ENCODE measurements at places on chromosomes 4 and X.
A peak's percentile ranks its signal among the peaks of the same experiment; 100 is the strongest.

GRCh38 chr4:113394730-113395530, 345.5 kb downstream of the ANK2 start:
- peak; percentile 82 for DNase-seq

GRCh38 chr4:76666944-76667532, 230.9 kb downstream of the SOWAHB start:
- DNase-seq, result no peak

- DNase-seq, result no peak
These were observed 28.6 kb downstream of the DAPP1 start for GRCh38 chr4:99845179-99845578.

GRCh38 chrX:29535212-29536162, 679.9 kb upstream of the MAGEB2 start:
- DNase-seq, result no peak

DNA sequence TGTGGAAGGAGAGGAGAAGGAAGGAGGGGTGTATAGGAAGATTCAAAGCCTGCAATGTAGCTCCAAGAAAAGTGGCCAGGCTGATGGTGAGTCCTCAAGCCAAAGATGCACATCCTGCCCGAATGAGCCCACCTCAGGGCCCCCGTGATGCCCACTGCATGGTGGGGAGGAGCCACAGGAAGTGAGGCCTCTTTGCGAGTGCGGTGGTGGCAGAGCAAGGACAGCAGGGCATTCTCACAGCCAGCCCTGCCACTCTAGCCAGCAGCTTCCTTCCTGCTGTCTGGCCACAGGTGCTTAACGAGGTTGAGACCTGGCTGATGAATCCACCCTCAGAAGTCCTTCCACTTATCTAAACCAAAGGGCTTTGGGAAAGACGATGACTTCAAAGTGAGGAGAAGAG, 55.8 kb downstream of the BCOR start:
- DNase-seq, result no peak

- no peak for DNase-seq
These were observed 317.3 kb downstream of the FBXW7 start for GRCh38 chr4:152218576-152218975.

GRCh38 chrX:32448945-32449344, 762.4 kb downstream of the DMD start:
- DNase-seq, result no peak

- DNase-seq, result no peak
These were observed 152.4 kb downstream of the TENT5D start for GRCh38 chrX:80572636-80573035.

- DNase-seq, result no peak
These were observed 30.6 kb downstream of the LONRF3 start for GRCh38 chrX:119004920-119005524.

DNA sequence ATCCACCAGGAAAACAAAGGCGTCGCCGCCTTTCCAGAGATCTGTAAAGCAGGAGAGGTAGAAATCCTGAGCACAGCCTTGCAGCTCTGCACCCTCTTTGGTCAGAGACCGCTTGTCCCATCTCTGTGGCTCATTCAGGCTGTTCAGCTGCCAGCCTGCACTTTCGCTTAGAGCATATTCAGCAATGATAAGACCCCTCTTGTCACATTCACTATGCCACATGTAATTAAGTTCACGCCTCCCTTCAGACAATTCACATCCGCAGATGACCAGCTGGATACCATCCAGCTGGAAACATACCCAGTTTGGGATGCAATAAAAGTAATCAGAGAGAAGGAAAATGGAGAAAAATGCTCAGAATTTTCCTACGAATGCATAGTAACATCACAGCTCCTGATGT, 335.4 kb downstream of the UNC5C start:
- DNase-seq, result no peak

- DNase-seq, result no peak
These were observed 33.4 kb downstream of the SPRY1 start for GRCh38 chr4:123430031-123430430.

- DNase-seq, result no peak
These were observed 34.7 kb downstream of the VSIG4 start for GRCh38 chrX:66004928-66005829.

DNA sequence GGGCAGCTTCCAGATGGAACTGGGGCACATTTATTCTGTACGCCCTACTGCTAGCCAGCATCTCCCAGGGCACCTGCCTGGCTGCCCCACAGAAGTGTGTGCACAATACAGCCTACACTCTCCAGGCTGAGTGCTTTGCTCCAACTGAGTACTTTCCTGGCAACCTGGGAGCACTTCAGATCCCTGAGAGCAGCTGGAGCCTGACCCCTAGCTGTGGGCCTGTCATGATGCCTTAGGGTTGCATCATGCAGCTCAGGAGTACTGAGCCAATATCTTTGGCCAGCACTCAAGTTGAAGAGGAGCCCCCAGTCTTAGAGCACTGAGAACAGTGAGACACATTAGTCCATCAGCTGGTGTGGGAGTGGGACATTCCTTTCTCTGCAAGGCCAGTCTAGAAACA, 321.9 kb downstream of the CFAP47 start:
- DNase-seq, result no peak

DNA sequence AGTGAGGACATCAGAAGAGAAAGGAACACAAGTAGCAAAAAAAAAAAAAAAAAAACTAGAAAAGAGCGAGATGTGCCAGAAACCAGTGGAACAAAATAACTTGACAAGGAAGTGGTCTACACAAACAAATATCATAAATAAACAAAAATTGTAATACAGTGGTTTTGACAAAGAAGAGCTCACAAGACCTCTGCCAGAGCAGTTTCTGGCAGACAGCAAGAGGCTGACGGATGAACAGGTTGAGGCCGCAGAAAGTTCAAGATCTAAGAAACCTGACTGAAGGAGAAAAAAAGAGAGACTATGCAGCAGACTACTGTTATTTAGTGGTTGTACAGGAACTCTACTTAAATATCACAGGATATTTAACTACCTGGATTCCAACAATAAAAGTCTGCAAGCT, 66.2 kb downstream of the MAB21L2 start:
- DNase-seq, result no peak

GRCh38 chrX:106612393-106612763, 600 bp downstream of the RADX start:
- DNase-seq, result no peak

DNA sequence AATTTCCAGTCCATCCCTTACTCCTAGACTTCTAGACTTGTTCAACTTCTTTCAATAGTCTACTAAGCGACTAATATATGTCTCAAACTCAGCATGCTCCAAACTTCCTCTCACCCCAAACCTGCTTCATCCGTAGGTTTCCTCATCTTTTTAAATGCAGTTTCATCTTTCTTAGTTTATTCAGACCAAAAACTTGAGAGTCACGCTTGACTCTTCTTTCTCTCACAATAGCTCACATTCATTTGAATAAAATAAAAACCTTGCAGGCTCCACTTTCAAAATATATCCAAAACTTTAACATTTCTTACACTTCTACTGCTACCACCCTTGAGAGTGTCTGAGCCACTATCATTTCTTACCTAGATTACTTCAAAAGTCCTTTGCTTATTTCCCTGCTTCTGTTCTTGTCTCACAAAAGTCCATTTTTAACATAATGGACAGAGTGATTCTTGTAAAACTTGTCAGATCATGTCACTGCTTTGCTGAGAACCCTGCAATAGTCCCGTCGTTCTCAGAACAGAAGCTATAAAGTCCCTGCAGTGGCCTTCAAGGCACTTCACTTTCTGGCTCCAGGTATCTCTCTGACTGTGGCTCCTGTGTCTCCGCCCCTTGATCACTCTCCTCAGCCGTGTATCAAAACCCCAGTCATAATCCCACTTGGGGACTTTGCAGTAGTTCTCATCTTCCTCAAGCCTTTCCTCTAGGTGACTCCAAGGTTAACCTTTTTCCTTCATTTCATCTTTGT, 167.6 kb downstream of the ARHGAP24 start:
- no peak for DNase-seq

DNA sequence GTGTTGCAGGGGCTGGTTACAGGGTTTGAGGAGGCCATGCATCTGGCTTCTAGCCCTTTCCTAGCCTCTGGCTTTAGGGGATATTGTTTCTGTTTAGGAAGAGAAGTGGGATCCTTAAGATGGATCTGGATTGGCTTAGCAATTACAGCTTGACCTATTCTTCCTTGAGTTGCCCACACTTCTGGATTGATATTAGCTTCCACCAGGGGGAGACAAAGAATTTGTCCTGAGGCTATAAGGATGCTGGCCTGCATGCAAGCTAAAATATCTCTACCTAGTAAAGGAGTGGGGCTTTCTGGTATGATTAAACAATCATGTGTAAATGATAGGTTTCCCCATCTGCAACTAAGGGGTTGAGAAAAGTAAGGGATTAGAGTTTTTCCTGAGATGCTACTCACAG, 117.2 kb downstream of the TEX13C start:
- no peak for DNase-seq

DNA sequence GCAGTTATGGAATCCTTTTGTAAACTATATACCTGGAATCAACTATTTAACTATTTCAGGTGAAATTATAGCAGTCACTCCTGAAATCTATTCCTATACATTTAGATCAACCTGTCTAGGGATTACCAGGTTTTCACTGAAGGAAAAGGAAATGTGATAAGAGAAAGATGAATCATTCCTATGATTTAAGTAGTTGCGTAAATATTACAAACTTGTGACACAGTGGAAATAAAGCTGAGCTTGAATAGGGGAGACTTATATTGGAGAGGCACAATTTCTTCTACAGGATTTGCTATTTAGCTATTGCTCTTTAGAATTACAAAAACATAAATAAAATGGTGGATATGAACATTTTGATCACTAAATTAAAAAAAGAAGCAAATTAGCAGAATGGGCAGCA, 284.1 kb upstream of the EPHA5 start:
- no peak for DNase-seq

DNA sequence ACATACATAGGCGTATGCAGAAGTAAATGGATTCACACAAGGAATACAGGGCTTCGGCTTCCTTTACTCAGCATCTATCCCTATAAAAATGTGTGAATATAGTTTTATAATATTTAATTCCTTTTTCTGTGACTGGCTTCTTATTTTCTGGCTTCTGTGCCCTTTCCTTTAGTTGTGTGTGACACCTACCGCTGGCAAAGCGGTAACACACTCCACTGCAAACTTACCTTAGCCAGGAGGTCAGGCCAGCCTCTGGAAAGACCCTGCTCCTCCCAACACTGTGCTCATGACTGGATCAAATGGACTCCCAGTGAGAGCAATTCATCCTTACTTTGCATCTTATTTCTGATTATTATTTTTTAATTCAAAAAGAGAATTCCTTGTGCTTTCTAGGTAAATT, 244.2 kb downstream of the ANK2 start:
- DNase-seq, result no peak

- DNase-seq, result peak; percentile 62
These were observed 104.2 kb downstream of the AFF1 start for GRCh38 chr4:87038837-87039615.

GRCh38 chrX:82765811-82766210, 742.3 kb upstream of the POU3F4 start:
- no peak for DNase-seq

DNA sequence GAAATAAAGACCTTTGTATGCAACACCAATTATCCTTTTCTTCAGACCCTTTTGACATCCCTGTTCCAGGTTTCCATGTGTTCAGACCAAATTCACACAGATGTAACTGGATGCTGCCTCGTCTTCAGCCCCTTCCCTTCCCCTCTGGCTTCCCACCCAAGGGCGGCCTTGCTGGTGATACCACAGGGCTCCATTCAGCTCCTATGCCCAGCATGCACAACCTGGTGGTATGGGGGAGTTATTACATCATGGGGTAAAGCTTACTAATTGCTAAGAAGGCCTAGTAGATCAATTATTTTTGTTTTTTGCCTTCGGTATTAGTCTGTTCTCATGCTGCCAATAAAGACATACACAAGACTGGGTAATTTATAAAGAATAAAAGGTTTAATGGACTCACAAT, 317.0 kb upstream of the CXXC4 start:
- no peak for DNase-seq

DNA sequence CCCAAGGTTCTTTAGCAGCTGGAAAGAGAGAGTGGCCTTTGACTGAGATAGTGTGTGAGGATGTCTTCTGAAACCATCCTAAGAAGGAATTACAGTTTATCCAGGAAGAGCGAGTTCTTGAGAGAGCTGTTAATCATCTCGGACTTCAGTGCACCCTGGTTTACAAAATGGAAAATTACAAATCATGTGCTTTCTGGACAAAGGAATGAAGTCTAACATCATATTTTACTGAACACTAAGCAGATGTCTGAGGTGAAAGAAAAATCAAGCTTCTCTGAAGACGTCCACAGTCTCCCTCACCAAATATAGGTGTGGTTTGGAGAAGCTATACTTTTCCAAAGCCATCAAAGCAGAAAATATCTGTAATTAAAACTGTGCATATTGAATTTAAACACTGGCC, 30.8 kb upstream of the CYP2U1 start:
- no peak for DNase-seq

DNA sequence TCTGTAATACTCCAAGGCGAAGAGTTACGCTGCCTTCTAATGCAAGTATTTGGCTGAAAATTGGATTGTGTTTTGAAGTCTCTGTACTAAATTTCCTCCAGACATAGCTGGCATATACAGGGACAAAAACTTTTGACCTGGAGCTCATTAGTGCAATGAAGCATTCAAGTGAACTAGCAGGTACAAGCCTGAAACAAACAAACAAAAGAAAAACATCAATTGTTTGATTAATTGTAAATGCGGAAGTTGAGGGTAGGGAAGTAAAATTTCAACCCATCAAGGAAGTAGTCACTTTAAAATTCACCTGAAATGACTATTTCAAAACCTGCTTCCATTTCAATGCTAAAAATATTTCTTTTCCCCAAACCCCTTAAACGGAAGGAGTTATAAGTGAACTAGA, 516.3 kb upstream of the ATOH1 start:
- no peak for DNase-seq

DNA sequence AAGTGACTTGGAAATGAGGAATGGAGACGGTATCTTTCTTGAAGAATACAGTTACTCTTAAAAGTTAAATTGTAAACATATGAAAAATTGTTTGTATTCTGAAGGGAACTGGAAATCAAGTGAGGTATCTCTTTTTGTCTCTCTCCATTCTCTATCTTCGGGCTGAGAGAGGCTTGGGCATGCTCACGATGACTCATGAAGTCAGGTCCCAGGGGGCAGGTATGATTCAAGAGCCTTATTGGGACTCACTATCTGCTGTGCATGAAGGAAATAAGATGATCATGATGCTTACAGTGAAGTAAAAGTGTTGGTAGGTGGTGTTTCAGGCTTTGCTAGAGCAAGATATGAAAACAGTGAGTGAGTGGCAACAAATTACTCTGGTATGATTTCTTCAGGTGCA, 200.4 kb upstream of the PITX2 start:
- DNase-seq, result peak; percentile 65

GRCh38 chr4:114512595-114513295, 85.9 kb upstream of the UGT8 start:
- DNase-seq, result no peak

GRCh38 chrX:72021975-72022374, 109.7 kb downstream of the RTL5 start:
- DNase-seq, result no peak

GRCh38 chr4:48252313-48252712, 17.3 kb downstream of the TEC start:
- DNase-seq, result no peak

- no peak for DNase-seq
These were observed 87.3 kb upstream of the TEX13A start for GRCh38 chrX:105307762-105308161.

GRCh38 chr4:84855774-84856173, 110.7 kb downstream of the WDFY3 start:
- no peak for DNase-seq

- DNase-seq, result no peak
These were observed 104.3 kb upstream of the GK2 start for GRCh38 chr4:79512363-79512762.

All from HS-27A (cell line).